ENCODE measurements at places on chromosomes 1 and 21.

DNA sequence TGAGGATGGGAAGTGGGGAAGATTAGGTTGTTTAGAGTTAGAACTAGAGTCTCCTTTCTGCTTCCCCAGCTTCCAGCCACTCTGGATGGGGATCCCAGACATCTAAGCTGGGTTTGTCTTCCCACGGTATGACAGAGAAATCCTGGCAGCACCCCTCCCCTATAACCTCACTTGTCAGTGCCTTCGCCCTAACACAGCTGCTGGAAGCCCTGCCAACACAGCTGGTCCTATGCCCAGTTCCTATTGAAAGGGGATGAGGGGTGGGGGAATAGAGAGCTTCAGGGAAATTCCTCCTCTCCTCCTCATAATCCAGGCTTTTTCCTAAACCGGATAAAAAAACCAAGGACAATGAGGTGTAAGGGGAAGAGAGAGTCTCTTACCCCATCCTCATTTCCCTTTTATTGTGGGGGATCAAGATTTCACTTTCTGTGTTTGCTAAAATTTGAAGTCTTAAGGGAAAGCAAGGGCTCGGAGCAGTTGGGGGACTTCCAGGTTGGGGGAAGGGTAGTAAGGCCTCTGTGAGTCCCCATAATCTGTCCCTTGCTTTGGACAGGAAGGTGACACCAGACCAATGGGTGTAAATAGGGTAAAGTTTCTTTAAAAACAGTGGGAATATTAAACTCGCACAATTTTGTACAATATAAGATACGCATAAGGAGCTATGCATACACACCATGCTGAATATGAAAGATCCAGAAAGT lies 590 bp downstream of the TMOD4 start:
- no peak for DNase-seq

GRCh38 chr1:68352202-68352601 lies 97.6 kb downstream of the RPE65 start:
- DNase-seq = no peak

DNA sequence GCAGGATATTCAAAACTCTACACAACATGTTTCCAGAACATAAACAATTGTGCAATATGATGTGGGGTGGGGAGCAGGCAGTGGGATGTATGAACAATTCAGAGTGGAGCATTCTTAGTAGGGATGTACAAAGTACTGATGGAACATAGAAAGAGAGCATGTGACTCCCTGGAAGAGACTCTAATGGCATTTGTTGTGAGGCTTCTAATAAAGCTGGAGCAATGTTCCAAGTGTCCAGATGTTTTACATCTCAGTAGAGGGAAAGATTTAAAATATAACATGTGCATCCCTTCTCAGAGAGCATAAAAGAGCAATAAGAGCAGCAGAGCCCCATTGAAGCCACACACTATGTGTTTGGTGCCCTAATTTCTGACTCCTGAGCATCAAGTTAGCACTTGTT lies 116.5 kb downstream of the BRINP2 start:
- DNase-seq = no peak

- DNase-seq = no peak
Observed at GRCh38 chr1:18373151-18373550, 107.6 kb upstream of the KLHDC7A start.

DNA sequence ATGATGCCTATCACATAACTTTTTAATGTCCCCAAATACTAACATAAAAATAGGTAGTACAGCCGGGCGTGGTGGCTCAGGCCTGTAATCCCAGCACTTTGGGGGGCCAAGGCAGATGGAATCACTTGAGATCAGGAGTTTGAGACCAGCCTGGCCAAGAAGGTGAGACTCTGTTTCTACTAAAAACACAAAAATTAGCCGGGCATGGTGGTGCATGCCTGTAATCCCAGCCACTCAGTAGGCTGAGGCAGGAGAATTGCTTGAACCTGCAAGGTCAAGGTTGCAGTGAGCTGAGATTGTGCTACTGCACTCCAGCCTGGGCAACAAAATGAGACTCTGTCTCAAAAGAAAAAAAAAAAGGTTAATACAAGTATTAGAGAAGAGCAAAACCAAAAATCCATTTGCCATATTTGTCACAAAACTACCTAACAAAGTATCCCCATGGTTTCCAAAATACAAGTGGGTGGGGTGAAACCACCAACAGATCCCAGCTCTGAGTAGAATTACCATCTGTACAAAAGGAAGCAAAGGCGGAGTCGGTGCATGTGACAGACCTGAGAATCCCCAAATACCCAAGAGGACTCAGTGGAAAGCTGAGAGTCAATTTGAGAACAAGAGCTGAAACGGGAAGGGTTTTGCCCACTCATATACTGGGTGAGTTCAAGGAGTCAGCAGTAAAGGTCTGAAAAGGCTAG lies 113.2 kb downstream of the TOMM20 start:
- DNase-seq = peak; percentile 46

DNA sequence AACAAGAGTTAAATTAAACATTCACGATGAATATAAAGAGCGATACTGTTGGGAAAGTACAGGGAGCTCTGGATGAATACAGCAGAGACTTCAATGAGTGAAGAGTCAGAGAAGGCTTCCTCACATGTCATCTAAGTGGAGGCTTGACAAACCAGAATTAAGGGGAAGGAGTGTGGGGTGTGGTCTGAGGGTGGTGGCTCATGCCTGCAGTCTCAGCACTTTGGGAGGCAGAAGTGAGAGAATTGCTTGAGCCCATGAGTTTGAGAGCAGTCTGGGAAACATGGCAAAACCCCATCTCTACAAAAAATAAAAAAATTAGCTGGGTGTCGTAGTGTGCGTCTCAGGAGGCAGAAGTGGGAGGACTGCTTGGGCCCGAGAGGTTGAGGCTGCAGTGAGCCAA lies 8.7 kb downstream of the SDHB start:
- DNase-seq = no peak

- no peak for DNase-seq
Observed at GRCh38 chr1:239987103-239987745, 104.5 kb upstream of the FMN2 start.

DNA sequence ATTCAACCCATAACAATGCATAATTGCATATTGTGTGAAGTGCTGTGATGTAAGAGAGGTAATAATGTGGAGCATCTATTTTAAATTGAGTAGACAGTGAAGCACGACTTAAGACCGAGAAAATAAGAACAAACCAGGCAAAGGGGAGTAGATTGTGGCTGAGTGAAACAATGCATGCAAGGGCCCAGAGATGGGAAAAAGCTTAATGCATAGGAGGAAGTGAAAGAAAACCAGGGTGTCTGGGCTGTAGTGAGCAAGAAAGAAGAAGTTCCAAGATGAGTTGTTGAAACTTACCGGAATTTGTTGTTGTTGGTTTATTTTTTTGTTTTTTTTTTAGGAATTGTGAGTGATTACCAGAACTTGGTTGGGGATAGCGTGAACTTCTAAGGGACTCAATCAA lies 104.7 kb downstream of the SNX7 start:
- DNase-seq = no peak

DNA sequence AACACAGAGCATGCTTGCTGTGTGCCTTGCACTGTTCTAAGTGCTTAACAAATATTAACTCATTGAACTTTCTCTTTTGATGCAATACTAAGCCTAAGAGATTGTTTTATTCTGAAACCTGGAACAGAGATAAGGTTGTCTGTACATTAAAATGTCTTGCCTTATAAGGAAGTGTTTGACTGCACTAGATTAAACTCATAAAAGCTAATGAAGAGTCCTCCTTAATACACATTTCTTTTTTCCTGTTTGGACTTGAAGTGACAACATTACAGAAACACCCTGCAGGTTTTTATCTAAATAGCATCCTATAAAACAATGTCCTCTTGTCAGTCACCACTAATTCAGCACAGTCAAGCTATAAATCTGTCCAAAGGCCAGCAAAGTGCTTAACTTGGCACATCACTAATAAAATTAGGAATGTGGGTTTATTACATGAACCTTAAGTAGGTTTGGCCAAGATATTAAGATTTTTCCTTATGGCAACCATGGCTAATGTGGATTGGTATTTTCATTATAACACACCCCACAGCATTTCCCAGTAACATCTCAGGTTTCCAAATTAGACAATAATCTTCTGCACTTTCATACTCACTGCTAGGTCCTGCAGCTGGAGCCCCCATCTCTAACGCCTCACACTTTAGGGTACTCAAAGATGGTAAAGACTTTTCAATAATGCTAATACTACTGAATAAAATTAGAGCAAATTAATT lies 389.7 kb downstream of the LMO4 start:
- DNase-seq = no peak

DNA sequence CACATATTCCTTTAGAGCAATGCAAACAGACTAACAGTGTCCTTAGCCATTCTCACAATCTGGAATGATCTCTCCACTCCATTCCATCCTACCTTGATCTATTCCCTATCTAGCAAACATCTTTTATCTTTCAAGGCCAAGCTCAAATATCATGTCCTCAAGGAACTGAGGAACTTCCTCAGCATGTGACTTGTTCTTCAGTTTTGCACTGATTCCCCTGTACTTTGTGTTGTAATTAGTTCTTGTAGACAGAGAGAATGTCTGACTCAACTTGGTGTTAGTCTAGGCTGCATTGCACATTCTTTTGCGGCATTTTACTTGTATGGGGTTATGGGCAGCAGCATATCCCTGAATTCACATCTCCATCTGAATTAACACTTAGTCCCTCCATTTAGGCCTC lies 31.5 kb upstream of the GJA5 start:
- no peak for DNase-seq

DNA sequence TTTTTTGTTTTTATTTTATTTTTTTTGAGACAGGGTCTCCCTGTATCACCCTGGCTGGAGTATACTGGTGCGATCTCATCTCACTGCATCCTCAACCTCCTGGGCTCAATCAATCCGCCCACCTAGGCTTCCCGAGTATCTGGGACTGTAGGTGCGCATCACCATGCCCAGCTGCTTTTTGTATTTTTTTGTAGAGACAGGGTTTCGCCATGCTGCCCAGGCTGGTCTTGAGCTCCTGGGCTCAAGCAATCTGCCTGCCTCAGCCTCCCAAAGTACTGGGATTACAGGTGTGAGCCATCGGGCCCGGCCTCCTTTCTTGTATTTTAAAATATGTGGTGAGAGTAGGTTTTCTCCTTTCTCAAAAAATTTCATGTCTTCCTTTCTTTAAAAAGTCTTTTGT lies 122.6 kb downstream of the XPR1 start:
- no peak for DNase-seq

- no peak for DNase-seq
Observed at GRCh38 chr1:204626381-204626780, 59.2 kb downstream of the LRRN2 start.

- DNase-seq = no peak
Observed at GRCh38 chr1:174766727-174767126, 233.0 kb upstream of the CACYBP start.

DNA sequence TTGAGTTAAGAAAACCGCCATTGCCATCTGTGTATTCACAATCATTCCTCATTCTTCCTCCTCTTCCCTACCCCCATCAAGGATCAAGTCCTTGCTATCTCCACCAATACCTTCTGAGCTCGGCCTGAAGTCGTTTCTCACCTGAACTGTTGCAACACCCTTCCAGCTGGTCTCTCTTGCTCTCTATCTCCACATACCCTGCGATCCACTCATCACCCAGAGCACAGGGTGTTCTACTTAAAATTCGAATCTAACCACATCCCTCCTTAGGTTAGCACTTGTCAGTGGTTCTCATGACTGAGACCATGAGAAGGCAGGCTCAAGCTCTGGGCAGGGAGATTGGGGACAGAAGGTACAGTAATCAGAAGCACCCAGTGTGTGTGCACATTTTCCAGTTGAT lies 4.6 kb downstream of the IVL start:
- DNase-seq = no peak

DNA sequence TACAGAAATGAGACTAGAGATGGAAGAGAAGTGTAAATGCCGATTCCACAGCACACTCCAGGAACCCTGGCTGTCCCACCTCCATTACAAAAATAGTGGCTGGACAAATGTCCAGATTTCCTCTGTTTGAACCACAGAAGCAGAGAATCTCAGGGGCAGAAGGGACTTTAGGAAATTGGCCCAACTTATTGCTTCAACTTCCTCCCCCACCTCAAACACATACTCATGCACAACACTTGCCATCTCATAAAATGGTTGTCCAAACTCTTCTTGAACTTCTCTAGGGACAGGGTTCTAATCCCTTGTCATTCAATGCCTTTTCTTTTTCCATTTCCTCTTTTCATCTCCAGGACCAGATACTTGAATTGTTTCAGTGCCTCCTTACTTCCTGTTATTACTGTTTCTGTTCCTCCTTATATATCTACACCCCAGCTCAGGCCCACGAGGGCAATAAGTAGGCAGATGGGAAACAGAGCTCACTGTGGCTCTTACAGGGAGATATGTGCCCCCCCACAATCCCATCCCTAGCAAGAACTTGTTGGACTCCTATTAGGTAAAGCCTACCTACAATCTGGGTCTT lies 8.5 kb upstream of the B4GALT3 start:
- DNase-seq = peak; percentile 34

DNA sequence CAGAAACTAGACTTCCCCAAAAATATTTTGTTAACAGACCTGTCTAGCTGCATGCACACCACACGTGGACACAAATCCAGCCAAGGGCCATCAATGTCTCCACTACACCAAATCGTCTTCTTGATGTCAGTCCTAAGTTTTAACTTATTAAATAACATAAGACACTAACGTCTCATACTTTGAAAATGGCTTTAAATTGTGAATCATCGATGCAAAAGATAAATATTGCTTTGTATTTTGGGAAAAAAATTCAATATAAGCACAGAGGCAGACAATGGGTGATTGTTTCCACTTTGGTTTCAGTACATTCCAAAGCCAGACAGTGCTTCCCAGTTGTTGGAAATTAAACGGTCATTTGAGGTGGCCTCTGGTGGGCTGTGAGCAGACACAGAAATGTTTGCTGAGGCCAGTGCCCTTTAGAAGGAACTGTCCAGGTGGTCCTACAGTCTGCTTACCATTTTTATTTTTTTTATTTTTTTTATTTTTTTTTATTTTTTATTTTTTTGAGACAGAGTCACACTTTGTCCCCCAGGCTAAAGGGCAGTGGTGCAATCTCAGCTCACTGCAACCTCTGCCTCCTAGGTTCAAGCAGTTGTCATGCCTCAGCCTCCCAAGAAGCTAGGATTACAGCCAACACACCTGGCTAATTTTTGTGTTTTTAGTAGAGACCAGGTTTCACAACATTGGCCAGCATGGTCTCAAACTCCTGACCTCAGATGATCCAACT lies 1.8 kb upstream of the KIAA2013 start:
- no peak for DNase-seq

- no peak for DNase-seq
Observed at GRCh38 chr1:222049176-222049575, 307.3 kb upstream of the DUSP10 start.

DNA sequence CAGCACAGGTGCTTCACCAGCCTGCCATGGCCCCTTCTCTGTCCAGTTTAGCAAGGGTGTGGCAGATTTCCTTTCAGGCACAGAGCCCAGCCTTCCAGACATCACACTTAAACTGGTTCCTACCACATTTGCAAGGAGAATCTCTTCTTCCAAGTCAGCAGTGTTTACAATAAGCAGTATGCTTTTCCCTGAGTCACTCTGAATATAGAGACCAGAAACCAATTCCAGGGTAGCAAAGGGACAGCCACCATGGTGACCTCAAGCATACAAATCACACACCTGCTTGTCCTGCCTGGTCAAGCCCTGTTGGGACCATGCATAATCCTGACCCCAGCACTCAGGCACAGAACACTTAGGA lies 8.7 kb upstream of the CBR3 start:
- DNase-seq = no peak
